Muscle of leg (tissue), 16 donors: ENCODE measurements at places on chromosomes 2 and 18. TPM values are rescaled to one million over a fixed set of nuclear protein-coding genes. Genes with fewer than 3 reads are reported as not detected.
A peak's percentile ranks its signal among the peaks of the same experiment; 100 is the strongest.

- H3K4me3 ChIP-seq: no peak overlapping the region
- H3K27ac ChIP-seq: no peak overlapping the region
- no peak for DNase-seq
Observed at GRCh38 chr2:101140978-101141655, 10.1 kb downstream of the TBC1D8 start.

GRCh38 chr2:101439716-101440115, 35.2 kb downstream of the RFX8 start:
- no peak overlapping the region for H3K4me3 ChIP-seq
- H3K27me3 ChIP-seq: peaks cover 2% of the 10 kb centered on the region
- peaks cover 27% of the 10 kb centered on the region for H3K4me1 ChIP-seq
- no peak for DNase-seq

- H3K4me1 ChIP-seq: peaks cover 4% of the 10 kb centered on the region
- no peak for DNase-seq
- H3K27me3 ChIP-seq: no peaks in the 10 kb centered on the region
- no peak overlapping the region for H3K27ac ChIP-seq
- H3K4me3 ChIP-seq: no peak overlapping the region
Observed at GRCh38 chr18:3061581-3062312, 48.8 kb upstream of the LPIN2 start.

- H3K36me3 ChIP-seq: no peaks in the 10 kb centered on the region
- no peak for DNase-seq
- no peaks in the 10 kb centered on the region for H3K27me3 ChIP-seq
Observed at GRCh38 chr2:10395893-10396292, 52.2 kb downstream of the ODC1 start.

DNA sequence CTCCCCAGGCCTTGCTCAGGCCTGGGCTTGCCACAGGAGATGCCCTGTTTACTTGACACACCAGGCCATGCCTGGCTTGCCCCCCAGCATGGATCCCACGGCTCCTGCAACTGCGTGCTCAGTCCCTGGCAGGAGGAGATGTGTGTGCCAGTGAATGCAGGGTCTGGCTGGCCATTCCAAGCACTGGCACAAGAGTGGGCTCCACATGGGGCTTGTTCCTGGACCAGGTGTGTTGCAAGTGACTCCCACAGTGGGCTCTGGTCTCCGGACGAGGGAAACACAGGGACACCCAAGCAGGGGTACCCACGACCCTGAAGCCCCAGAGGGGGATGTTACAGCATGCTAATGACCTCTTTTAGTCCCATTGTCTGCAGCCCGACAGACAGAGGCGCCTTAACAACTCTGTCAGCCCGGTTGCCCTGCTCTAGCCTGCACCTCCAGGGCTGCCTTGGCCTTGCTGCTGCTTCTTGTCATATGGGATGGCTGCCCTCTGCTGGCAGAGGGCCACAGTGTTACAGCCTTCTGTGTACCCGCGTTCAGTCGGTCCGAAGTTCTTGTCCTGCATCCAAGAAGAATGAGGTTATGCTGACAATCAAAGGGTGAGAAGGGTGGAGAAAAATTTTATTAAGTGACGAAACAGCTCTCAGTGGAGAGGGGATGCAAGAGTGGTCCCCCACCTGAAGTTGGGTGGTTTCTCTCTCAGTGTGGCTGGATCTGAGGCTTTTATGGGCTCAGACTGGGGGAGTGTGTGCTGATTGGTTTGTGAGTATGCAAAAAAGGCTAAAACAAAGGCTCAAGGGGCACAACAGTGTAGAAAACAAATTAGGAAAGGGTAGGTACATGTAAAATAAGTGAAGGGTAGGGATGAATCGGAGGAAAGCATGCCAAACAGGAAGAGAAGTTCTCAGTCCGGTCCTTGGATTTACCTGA, 180.4 kb downstream of the MBD5 start:
- peak; percentile 10 for DNase-seq
- H3K27me3 ChIP-seq: no peaks in the 10 kb centered on the region
- H3K27ac ChIP-seq: no peak overlapping the region
- no peaks in the 10 kb centered on the region for H3K4me1 ChIP-seq
- H3K36me3 ChIP-seq: no peaks in the 10 kb centered on the region
- no peak overlapping the region for H3K4me3 ChIP-seq

Gene B4GALT6
- 12.9 TPM for polyA plus RNA-seq

Gene ATP9B
- polyA plus RNA-seq: 15.2 TPM

- no peaks in the 10 kb centered on the region for H3K4me1 ChIP-seq
- no peak overlapping the region for H3K4me3 ChIP-seq
- no peaks in the 10 kb centered on the region for H3K36me3 ChIP-seq
- no peak overlapping the region for H3K27ac ChIP-seq
Observed at GRCh38 chr2:204726831-204727230, 181.6 kb downstream of the PARD3B start.

GRCh38 chr2:180004731-180005130, 2.4 kb downstream of the CWC22 start:
- no peak overlapping the region for H3K4me3 ChIP-seq
- H3K4me1 ChIP-seq: peaks cover 6% of the 10 kb centered on the region
- no peaks in the 10 kb centered on the region for H3K27me3 ChIP-seq
- DNase-seq: no peak

DNA sequence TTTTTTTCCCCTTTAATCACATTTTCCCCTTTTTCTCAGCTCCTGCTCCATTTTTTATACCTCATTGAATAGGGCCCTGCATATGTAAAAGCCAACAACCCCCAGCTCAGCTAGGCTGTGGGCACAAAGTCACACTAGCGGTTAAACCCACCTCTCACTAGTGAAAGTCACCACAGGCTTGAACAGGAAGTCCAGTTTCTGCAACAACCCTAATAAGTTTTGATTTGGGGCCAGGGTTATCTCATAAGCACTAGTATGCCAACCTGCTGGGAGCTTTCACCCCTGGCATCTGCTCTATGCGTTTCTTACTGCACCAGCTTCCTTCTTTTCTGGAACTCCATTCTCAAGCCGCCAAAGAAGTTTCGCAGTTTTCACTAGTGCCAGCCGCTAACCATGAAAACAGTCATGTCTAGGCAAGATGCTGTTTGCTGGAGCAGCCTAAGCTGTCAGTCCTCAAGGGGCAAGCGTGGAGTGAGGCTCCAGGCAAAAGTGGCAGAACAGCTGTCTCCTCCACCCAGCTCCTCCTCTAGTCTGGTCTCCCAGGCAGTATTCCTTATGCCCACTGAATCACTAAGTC, 197.0 kb upstream of the MEIS1 start:
- peaks cover 17% of the 10 kb centered on the region for H3K4me1 ChIP-seq
- H3K36me3 ChIP-seq: no peaks in the 10 kb centered on the region
- no peak overlapping the region for H3K27ac ChIP-seq
- DNase-seq: no peak
- peaks cover 3% of the 10 kb centered on the region for H3K27me3 ChIP-seq
- no peak overlapping the region for H3K4me3 ChIP-seq

DNA sequence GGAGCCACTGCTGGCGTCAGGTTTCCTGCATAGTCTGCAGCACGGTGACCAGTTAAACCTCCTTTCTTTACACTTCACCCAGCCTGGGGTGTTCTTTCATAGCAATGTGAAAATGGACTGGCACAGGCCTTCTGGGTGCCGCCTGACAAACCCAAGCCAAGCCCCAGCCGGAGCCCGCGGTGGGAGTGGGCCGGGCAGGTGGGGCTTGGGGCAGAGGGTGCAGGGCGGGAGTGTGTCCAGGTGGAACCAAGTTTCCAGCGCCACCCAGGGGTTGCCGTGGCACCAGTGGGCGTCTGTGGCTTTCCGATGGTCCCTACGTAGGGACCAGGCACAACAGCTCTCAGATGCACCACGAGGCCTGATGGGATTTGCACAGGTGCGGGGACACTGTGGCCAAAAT, 75.8 kb downstream of the RTP5 start:
- peaks cover 22% of the 10 kb centered on the region for H3K4me1 ChIP-seq
- no peaks in the 10 kb centered on the region for H3K27me3 ChIP-seq
- no peak overlapping the region for H3K4me3 ChIP-seq
- H3K36me3 ChIP-seq: no peaks in the 10 kb centered on the region

Gene CD8A
- 0.15 TPM for polyA plus RNA-seq

GRCh38 chr2:178891959-178892485, 84.8 kb upstream of the TTN start:
- no peaks in the 10 kb centered on the region for H3K36me3 ChIP-seq
- H3K27me3 ChIP-seq: no peaks in the 10 kb centered on the region
- peaks cover 3% of the 10 kb centered on the region for H3K4me1 ChIP-seq
- no peak for DNase-seq
- no peak overlapping the region for H3K4me3 ChIP-seq

DNA sequence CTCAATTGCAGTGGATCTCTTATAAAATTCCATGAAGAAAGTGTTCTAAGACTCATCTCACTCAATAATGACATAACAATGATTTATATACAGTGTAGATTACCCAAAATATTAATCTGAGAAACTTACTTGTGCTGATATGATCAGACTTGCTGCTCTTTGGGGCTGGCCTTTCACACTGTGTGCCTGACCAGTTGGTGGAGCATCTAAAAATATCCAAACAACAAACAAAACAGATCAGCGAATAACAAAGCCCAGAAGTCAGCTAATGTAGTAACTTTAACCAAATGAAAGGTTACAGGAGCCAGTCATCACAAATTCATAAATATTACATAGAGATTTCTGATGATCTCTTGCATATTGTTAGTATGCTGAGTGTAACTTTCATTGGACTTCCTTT, 1466.8 kb upstream of the NXPH2 start:
- peak; percentile 4 for DNase-seq
- H3K4me1 ChIP-seq: no peaks in the 10 kb centered on the region
- peak overlapping the region; percentile 0 for H3K27ac ChIP-seq
- no peaks in the 10 kb centered on the region for H3K36me3 ChIP-seq

DNA sequence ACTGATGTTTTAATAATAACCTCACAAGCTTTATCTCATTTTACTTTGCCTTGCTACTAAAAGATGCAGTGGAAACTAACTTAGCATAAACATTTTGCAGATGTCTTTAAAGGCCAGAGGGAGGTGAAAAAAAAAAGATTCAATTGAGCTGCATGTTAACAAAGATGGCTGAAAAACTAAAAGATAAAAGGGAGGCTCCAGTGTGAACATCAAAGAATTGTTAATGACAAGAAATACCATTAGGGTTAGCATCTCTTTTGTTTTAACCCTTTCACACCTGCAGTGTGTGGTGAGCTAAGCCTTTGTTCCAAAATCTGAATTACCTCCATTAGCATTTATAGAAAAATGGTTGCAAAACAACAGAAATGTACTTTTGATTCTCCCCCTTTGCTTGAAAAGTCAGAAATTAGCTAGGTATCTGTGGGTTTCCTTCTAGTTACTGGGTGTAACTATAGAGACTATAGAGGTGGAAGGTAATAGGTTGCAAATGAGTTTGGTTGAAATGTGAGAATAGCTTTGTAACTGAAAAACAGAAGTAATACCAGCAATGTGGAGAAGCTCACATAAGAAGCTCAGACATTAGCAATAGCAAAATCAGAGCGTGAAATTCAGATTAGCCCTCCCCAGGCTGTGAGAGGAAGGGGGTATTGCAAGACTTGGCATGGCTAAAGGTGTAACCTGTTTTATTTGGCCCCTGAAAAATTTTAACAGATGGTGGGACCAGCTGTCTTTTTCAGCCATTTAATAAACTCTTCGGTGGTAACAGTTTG, 34.8 kb upstream of the SP5 start:
- no peak overlapping the region for H3K27ac ChIP-seq
- H3K4me3 ChIP-seq: no peak overlapping the region
- peak; percentile 61 for DNase-seq
- H3K36me3 ChIP-seq: no peaks in the 10 kb centered on the region
- peaks cover 8% of the 10 kb centered on the region for H3K4me1 ChIP-seq

- peak; percentile 74 for DNase-seq
- no peaks in the 10 kb centered on the region for H3K27me3 ChIP-seq
- no peak overlapping the region for H3K4me3 ChIP-seq
- H3K27ac ChIP-seq: no peak overlapping the region
- peaks cover 12% of the 10 kb centered on the region for H3K4me1 ChIP-seq
Observed at GRCh38 chr2:175837046-175837445, 165.0 kb downstream of the LNPK start.

DNA sequence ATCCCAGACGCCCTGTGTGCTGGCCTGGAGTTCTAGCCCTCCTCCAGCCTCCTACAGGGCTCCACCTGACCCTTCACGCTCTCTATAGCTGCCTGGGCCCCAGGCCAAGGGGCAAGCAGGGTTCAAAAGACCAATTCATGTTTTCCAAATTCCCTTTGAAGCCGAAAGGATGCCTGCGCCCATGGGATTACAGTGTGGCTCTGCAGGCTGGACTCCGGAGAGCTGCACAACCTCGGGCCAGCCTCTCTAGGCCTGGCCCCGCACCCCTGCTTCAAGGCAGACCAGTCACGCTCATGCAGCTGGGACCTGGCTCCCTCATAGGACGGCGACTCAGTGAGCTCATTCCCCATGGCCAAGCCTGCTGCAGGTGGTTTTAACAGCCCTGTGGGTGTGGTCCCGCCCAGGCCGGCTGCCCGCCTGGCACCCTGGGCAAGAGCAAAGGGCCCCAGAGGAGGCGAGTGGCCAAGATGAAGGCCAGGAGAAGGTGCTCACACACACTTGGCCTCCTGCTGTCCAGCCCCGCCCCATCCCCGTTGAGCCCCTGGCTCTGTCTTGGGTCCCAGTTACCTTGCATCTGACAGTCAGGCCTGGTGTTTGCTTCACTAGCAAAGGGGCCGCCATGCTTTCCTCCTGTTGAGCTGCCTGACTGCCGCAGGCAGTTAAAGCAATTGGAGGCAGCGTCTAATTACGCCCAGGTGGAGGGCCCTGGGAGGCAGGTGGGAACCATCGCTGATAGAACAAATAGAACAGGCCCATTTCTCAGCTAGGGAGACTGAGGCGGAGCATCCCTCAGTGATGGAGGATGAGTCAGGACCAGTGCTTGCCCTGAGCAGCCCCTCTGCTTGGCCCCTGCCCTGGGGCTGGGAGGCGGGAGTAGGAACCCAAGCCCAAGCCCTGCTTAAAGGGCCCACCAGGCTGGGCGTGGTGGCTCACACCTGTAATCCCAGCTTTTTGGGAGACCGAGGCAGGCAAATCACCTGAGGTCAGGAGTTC, 56.9 kb downstream of the SMAD7 start:
- H3K27ac ChIP-seq: no peak overlapping the region
- H3K4me3 ChIP-seq: no peak overlapping the region
- peaks cover 26% of the 10 kb centered on the region for H3K4me1 ChIP-seq
- H3K27me3 ChIP-seq: peaks cover 2% of the 10 kb centered on the region

DNA sequence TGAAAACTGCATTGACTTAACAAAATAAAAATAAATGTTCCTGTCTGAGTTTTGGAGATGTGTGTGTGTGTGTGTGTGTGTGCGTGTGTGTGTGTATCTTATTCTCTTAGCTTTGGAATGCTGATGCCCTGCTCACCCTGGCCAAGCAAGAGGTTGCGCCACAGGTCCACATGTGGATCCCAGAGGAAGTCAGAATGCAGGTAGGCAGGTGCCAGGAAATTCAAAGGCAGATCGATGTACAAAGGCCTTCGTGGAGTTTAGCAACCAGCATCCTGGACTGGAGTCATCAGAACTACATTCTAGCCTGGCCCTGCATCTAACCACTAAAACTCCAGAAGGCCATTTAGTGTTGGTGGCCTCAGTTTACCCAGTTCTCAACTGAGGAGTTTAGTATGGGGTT, 12.4 kb downstream of the G6PC2 start:
- no peak overlapping the region for H3K4me3 ChIP-seq
- no peak for DNase-seq
- no peak overlapping the region for H3K27ac ChIP-seq

Gene TLX2
- not detected for polyA plus RNA-seq
